T1000 (cell line): ENCODE measurements at places on chromosomes 7 and 10.

GRCh38 chr7:83038787-83039186 lies 123.9 kb downstream of the PCLO start:
- DNase-seq = no peak

- DNase-seq = no peak
These were observed 15.5 kb downstream of the CYTH3 start for GRCh38 chr7:6256677-6257535.

DNA sequence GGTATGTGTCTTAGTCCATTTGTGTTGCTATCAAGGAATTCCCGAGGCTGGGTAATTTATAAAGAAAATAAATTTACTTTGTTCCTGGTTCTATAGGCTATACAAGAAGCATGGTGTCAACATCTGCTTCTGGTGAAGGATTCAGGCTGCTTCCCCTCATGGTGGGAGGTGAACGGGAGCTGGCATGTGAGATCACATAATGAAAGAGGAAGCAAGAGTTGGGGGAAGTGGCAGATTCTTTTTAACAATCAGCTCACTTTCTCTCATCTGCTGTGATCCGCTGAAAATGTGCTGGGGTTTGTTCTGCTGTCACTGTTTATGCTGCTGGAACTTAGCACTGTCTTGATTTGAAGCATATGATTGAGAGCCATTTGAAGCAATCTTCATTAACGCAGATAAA lies 730.0 kb upstream of the SORCS1 start:
- DNase-seq = no peak

- no peak for DNase-seq
These were observed 893.7 kb downstream of the TYW1 start for GRCh38 chr7:67890316-67890715.

- DNase-seq = no peak
These were observed 238.6 kb downstream of the CNTNAP2 start for GRCh38 chr7:146355216-146355615.

GRCh38 chr7:47405286-47405904 lies 176.5 kb downstream of the TNS3 start:
- no peak for DNase-seq

GRCh38 chr10:95964756-95965155 lies 57.0 kb downstream of the CC2D2B start:
- no peak for DNase-seq

- no peak for DNase-seq
These were observed 53.8 kb downstream of the LHPP start for GRCh38 chr10:124515244-124515970.

DNA sequence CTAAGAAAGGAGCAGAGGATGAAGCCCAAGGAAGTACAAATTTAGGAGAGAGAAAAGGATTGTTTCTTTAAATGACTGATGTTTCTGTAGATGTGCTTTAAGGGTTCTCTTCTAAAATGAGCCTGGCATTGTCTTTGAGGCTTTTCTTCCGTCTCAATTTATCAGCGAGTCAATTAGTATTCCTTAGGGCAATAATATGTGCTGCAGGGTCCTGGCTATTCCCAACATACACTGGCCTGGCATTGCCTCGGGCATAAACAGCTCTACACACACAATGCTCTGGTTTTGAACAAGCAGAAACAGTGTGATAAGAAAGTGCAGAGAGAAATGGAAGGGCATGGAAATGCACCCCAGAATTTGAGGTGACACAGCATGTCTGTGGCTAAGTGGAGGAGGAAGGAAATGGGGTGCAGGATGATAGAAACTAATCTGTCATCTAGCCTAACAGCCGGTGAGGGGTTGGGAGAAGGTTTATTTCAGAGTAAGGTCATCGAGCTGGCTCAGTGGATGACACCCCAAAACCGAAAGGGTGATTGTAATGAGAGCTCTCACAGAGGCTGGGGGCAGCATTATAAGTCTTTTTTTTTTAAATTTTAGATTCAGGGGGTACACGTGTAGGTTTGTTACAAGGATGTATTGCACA lies 67.5 kb upstream of the ARHGAP21 start:
- DNase-seq = no peak

DNA sequence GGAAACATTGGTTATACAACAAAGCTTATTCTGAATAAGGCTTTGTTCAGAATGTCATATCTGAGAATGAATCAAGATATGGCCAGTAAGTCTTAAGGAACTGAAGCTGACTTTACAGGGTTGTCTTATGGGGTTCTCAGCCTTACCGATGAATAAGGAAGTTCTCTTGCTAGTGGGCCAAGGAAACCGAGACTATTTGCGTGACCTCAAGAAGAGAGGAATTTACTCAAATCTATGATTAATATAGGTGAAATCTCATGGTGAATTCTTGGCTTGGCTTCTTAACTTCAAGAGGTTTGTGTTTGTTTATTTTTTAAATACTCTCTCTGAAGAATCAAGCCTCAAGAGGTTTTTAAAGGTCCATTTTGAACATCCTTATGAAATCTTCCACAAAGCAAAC lies 4.7 kb upstream of the MRLN start:
- no peak for DNase-seq

- no peak for DNase-seq
These were observed 126.5 kb downstream of the CUBN start for GRCh38 chr10:17003151-17003550.

DNA sequence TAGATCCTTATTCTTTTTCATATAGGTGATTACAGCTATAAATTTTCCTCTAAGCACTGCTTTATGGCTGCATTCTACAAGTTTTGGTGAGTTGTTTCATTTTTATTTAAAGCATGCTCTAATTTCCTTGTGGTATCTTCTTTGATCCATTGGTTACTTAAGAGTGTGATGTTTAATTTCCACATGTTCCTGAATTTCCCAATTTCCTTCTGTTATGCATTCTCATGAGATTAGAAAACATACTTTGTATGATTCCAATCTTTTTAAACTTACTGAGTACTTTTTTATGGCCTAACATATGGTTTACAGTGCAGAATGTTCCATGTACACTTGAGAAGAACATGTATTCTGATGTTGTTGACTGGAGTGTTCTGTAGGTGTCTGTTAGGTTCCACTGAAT lies 53.4 kb downstream of the MYL10 start:
- no peak for DNase-seq

- no peak for DNase-seq
These were observed 236.3 kb downstream of the SDK1 start for GRCh38 chr7:3537210-3537875.

DNA sequence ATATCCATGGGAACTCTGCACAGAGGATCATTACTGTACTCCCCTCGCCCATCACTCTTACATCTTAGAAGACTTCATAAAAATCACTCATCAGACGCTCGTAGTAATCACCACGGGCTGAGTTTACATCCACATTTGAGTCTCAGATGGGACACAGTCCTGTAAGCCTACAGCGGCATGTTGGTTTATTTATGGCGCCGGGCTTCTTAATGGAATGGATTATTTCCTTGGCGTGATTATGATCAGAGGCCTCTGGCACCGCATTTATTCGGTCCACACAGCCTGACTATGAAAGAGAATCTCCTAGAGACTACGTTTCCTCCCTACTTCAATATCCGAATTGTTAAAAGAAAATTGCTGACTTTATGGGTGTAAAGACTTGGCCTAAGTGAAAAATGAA lies 123.5 kb upstream of the FRMD4A start:
- DNase-seq = no peak

DNA sequence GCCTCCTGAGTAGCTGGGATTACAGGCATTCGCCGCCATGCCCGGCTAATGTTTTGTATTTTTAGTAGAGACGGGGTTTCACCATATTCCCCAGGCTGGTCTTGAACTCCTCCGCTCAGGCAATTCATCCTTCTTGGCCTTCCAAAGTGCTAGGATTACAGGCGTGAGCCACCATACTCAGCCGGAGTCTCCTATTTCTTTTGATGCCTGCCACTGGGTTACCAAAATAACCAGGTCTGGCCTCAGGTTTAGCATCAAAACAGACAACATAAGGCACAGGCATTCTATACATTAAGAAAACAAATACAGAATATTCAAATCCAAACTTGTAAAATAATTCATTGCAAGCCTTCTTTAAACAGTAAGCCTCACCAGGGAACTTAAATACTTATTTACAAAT lies 289.8 kb upstream of the IMMP2L start:
- DNase-seq = no peak

GRCh38 chr10:21522631-21523406 lies 2.7 kb downstream of the SKIDA1 start:
- DNase-seq = no peak
